Right kidney (tissue), 9 donors: ENCODE measurements at places on chromosomes 3 and 15.

- DNase-seq = no peak
Measured at GRCh38 chr3:36893137-36893557, 51.7 kb downstream of the TRANK1 start.

DNA sequence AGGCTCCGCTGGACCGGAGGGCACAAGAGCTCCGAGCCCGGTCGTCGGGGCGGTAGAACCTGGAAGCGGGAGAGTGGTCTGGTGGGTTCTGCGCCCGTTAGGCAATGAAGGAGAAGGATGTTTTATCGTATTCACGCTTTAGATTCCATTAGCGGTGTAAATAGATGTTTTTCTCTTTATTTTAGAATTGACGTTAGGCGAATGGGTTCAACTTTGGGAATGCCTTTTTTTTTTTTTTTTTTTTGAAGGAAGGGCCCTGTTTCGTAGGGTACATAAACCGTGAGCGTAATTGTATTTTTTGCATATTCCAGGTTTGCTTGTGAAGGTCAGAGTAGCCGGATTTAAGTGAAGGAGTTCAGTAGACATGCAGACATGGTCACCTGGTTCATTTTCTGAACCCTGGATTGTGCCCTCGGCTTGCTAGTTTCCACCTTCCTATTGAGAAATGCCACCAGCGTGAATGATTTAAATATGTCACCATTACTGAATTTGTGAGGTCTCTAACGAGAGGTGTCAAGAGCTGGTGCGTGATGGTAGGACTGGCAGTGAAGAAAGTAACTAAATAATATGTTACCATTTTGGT is 808 bp downstream of the RBM6 start:
- no peak for DNase-seq

GRCh38 chr3:19190602-19191001 is 42.3 kb downstream of the KCNH8 start:
- DNase-seq = no peak

- DNase-seq = no peak
Measured at GRCh38 chr15:31660816-31661215, 334.2 kb downstream of the KLF13 start.

- DNase-seq = no peak
Measured at GRCh38 chr3:171461525-171461917, 1.3 kb upstream of the TNIK start.

- DNase-seq = no peak
Measured at GRCh38 chr3:192905980-192906678, 11.5 kb downstream of the MB21D2 start.

DNA sequence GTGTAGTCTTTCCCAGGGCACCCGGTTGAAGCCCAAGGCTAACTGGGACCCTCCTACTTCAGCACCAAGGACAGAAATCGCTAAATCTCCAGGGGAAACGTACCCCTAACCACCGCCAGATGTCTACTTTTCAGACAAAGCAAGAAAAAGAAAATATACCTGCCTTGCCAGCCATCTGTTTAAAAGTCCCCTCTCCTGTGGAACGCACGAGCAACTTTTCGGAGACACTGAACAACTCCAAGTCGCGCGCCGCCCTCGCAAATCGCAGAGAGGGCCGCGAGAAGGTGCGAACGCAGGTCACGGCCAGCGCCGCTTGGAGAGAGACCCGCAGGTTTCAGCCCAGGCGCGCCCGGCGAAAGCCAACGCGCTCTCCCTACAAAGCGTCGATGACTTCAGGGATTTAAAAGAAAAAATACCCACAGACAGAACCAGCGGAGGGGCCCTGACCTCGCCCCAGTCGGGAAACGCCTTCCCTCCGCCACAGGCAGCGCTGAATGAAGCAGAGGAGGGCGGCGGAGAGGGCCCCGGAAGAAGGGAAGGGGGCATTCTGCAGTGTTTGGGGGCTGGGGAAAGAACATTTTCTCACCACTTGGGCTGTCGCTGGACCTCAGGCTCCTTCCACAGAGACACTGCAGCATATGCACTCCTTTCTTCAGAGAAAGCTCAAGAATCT is 213.1 kb downstream of the FGF12 start:
- peak; percentile 77 for DNase-seq

DNA sequence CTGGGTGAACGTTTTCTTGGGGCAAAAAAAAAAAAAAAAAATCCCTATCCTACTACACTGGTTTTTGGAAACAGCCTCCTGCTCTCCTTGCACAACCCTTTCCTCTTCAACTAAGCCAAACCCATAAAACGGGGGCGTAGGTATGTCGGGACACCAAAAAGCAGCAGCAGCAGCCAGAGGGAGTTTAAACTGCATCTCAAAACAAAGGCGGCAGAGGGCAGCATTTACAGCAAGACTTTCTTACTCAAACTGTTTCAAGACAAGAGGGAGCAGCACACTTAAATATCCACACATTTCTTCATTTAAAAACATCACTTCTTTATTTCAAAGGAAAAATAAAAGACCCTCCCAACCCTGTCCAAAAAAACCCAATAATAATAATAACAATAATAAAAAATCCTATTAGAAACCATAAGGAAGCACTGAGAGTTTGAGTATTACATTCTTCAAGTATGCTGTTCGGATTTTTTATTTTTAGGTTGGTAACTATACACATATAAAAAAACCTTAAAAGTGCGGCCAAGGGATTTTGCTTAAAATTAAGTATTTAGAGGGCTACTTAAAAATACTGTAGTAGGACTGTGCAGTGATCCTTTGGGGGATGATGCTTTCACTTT is 43.9 kb upstream of the PLXND1 start:
- no peak for DNase-seq
